ENCODE measurements at places on chromosomes 4 and X.

DNA sequence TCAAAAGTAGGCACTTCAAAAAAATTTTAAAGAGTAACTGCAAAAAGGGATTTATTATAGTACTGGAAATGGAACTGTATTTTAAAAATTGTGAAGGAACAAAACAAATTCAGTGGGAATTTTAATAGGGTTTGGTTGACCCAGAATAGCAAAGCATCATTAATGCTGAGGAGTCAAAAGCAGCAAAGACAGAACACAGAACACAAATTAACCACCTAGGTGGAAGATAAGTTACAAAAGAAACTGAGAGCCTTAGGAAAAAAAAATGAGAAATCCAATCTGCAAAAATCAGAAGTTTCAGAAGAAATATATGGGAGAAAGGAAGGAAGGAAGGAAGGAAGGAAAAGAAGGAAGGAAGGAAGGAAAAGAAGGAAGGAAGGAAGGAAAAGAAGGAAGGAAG is 49.2 kb upstream of the NAF1 start:
- DNase-seq = no peak

DNA sequence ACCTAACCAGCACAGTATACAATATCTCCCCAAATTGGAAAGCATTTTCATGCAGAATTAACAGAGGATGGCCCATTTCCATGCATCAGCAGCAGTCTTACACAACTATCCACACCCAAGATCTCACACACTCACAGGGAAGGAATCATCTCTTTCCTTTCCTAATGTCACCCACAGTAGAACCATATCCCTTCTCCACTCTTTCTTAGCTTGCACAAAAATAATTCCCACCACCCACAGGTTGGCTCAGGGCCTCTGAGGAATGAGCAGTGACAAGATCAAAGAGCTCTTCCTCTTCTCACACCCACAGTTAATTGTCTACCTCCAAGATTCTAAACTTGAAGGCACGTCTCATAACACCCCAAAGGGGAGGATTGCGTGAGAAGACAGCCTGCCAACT is 217.7 kb upstream of the VEGFC start:
- DNase-seq = no peak

GRCh38 chr4:75666299-75666698 is 6.9 kb downstream of the G3BP2 start:
- DNase-seq = no peak

GRCh38 chrX:43958529-43958928 is 14.7 kb downstream of the NDP start:
- DNase-seq = peak; percentile 9

DNA sequence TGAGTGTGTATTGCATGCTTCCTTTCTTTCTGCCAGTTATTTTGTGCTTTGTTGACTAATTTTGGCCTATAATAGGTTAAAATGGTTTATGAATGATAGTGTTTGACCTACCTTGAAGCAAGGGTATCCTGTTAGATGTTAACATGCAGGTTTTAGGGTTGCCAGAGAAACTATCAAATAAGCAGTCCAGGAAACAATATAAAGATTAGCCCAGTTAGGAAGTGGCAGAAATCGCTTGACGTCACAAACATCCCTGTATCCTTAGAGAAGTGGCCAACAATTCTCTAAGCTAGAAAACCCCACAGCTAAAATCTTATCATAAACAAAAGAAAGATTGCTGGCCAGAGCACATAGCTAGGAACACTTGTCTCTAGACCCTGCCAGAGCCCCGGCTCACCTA is 3.8 kb downstream of the NAP1L5 start:
- DNase-seq = no peak

DNA sequence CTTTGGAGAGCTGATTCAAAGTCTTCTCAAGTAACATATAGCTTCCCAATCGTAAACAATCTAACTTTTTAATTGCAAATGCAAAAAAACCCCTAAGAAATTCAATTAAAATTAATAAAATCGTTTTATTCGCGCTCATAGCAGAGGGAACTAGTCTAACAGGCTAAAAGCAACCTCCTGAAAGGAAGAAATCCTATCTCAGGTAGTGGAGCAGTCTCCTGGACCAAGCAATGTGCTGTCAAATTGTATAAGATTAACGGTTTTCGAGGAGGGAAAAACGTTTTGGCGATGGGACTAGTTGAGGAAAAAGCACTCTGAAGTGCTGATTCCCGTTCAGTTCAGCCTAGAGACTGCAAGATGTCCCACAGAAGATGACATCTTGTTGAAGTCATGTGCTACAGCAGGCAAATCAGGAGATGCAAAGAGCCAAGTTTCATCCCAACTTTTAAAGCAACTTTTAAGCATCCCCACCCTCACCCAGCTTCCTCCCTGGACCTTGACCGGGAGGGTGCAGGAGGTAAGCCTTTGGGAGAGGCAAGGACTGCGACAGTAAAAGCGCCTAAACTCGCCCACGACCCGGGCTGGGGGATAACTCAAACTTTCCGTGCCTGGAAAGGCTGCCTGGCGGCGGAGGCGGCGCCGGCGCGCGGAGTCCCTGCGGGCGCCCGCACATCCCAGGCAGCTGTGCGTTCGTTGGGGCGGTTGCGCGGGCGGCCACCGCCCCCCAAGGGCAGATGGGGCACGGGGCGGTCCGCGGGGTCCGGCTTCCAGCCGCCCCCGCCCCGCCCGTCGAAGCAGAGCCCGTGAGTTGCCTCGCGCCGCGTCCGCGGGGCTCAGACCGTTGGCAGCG is 784 bp downstream of the MAP7D3 start:
- DNase-seq = no peak

DNA sequence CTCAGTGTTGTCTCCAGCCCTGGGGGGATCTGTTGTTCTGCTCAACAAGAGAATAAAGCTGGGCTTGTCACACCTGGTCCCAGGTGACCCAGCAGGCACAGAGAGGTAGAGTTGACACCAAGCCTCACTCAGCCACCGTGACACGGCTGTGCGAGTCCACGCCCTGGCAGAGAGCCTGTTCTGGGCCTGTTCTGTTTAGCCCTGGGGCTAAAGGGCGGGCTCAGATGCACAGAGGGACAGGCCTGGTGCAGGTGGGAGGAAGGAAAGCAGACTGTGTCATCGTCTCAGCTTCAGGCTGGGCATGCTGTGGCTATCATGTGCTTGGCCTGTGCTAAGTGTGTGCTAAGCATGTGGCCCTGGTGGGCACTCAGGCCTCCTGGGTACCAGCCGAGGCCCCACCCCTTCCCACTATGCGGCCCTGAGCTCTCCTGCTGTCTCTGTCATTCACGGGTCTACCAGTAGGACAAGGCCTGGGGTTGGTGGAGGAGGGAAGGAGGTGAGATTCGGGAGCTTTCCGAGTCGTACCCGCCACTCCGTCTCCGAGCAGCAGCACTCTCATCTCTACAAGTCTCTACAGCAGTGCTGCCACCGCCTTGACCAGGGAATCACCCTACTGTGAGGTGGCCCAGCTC is 10.8 kb downstream of the WFS1 start:
- DNase-seq = no peak

GRCh38 chr4:112343330-112344080 is 46.3 kb downstream of the ALPK1 start:
- no peak for DNase-seq

DNA sequence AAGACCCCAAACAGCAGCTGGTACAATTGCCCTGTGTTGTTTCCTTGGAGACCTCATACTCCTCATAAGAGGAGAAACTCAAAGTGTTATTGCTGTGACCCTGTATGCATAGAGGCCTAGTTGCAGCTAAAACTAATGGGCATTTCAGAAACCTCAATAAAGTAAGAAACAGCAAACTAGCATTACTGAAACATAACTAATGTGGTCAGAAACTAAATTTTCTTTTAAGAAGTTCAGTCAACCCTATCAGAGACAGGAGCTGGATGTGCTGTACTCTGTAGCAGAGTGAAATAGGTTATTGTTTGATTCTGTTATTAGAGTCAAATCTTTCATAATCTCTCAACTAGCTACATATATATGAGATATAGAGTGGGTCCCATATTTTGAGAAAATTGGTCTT is 257.5 kb upstream of the IRS4 start:
- no peak for DNase-seq

DNA sequence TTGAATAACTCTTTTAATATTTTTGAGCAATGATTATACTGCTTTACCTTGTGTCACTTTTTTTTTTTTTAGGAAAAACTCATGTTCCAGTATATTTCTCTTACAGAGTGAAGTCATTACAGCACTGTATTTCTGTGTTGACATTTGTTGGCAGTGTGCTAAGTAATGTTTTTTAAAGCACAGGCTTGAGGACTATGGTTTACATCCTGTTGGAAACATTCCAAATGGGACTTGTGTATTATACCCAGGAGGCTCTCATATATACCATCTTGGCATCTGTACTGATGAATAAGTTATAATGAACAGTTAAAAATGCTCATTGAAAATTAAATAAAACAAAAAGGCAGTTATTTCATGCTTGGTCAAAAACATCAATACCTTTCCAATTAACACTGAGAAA is 33.8 kb downstream of the CEP44 start:
- no peak for DNase-seq

- no peak for DNase-seq
These were observed 53.4 kb downstream of the AFAP1 start for GRCh38 chr4:7886007-7886973.

DNA sequence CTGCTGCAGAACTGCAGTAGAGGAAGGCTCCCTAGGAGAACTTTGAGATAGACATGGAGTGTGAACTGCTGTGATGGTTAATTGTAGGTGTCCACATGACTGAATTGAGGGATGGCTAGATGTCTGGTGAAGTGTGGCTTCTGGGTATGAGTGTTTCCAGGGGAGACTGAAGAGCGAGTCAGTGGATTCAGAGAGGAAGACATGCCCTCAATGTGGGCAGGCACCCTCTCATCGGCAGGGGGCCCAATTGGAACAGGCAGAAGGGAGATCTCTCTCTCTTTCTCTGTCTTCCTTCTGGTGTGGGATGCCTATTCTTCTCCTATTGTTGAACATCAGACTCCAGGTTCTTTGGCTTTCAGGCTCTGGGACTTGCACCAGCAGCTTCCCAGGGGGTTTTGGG is 304.7 kb upstream of the GATB start:
- no peak for DNase-seq

DNA sequence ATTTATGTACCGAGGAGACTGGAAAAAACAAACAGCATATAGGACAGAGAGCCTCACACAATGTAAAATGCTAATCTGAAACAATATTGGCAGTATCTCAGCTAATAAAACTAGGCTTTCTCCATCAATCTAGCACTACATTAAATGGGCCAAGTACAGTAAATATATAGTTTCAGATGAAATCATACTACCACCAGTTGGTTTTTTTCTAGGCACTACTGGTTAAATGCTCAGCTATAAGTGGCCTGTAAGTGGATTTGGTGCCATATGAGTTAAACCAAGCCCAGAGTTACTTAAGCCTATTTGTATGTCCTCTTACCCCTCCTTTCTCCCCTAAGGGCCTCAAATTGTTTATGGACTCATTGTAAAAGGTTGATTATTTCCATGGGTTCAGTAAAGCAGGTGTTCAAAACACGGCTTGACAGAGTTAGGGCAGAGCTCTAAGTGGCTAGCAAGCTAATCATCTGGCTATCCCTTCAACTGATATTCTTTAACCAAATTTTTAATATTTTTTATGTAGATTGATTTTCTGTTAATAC is 57.5 kb downstream of the FAM13A start:
- no peak for DNase-seq

DNA sequence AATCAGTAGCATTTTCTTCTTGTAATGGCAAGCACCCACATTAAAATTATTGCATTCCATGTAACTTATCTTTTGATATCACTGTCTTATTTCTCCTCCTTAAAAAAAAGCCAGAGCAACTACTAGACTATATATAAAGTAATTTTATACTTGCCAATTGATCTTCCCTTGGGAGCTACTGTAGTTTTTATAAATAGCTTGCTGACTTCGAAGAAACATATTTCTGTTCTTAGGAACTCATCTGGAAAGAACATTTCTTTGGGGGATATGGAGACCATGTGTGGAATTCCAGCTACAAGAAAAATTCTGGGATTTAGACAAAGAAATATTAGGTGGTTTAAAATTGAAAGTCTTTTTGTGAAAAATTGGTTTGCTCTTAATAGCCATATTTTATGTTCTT is 94.9 kb downstream of the BMPR1B start:
- DNase-seq = no peak

- no peak for DNase-seq
These were observed 60.1 kb downstream of the APBB2 start for GRCh38 chr4:41154010-41154813.

DNA sequence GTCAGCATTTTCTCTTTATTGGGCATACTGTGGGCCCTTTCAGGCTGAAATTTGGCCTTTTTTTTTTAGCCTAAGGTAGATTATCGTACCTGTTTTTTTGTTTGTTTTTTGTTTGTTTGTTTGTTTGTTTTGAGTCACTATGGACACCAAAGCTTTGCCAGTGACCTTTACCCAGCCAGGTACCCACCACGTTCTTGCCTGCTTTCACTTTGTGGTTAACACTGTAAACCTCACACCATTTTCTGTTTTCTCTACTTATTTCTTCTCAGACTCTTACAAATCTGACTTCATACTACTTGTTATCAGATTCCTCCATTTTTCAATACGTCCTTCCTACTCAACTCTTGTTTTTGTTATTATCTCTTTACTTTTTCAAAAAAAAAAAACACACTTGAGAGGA is 81.5 kb downstream of the ZNF674 start:
- DNase-seq = no peak

All from memory B cell (primary cell).